T-helper 22 cell (primary cell): ENCODE measurements at places on chromosomes 2 and 18.

DNA sequence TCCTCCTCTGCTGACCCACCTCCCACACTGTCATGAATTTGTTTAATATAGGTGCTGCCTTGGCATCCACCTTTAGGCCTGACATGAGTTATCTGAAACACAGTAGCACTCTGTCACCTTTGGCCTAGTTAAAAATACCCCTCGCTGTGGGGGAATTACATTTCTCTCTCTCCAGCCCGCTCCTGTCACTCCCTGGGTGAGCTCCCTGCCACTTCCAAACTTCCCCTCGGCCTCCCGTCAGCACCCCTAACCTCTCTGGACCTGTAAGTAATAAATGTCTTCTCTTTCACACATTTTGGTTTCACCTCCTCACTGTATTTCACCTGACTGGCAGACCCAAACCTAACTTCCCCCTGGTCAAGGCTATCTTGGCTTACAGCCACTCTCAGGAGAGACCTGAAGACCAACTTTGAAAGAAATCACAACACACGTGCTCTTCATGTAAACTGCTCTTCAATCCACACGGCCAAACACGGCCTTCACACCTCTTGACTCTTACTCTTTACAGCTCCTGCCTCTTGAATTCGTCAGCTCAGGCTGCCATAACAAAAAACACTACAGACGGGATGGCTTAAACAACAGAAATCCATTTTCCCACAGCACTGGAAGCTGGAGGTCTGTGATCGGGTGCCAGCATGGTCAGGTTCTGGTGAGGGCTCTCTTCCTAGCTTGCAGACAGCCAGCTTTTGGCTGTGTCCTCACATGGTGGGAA is 28.3 kb downstream of the REEP1 start:
- DNase-seq: no peak

GRCh38 chr2:74544634-74545033 is 9.1 kb downstream of the LOXL3 start:
- no peak for DNase-seq

DNA sequence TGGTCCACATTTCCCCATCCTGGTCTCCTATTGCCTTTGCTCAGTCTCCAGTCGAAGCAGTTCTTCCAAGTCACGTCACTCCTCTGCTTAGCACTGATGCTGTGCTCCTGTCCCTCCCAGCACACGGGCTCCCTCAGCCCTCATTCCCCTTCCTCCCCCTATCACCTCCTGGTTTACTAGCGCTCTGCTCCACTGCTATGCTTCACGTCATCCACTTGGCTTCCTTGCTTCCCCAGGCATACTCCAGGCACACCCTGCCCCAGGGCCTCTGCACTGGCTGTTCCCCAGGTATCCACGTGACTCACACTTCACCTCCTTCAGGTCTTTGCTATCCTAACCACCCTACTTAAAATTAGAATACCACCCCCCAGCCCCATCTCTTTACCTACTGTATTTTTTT is 269.3 kb downstream of the GLI2 start:
- DNase-seq: no peak

- DNase-seq: no peak
Measured at GRCh38 chr2:221051162-221051561, 520.9 kb downstream of the EPHA4 start.

DNA sequence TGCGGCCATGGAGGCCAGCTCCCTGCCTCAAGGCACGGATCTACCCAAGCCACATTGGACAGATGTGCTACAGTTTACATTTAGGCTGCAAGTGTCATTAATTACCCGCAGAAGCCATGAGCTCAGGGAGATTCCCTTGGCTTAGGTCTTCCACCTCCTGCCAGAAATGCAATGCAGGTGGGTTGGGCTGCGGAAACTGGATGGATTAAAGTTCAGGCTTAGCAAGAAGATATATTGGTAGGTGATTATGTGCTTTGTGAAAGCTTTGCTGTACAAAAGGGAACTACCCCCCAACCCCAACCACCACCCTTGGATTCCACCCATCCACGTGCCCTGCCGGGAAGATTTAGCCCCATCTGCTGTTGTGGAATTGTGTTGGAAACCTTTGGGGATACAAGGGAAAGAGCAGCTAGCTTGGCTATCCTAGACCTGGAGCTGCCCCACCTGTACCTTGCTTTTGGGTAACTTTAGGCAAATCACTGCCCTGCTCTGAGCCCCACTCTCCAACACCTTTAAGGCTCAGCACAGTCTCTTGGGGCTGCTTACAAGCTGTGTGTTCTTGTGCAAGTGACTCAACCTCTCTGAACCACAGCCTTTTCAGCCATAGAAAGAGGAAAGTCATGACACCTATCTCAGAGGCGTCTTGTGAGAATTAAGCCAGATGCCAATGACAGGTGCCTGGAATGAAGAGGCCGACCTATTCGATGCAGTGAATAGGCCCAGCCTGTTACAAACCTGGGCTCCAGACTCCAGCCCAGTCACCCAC is 141.6 kb upstream of the GLI2 start:
- no peak for DNase-seq
